ENCODE measurements at places on chromosomes 6 and 20.

DNA sequence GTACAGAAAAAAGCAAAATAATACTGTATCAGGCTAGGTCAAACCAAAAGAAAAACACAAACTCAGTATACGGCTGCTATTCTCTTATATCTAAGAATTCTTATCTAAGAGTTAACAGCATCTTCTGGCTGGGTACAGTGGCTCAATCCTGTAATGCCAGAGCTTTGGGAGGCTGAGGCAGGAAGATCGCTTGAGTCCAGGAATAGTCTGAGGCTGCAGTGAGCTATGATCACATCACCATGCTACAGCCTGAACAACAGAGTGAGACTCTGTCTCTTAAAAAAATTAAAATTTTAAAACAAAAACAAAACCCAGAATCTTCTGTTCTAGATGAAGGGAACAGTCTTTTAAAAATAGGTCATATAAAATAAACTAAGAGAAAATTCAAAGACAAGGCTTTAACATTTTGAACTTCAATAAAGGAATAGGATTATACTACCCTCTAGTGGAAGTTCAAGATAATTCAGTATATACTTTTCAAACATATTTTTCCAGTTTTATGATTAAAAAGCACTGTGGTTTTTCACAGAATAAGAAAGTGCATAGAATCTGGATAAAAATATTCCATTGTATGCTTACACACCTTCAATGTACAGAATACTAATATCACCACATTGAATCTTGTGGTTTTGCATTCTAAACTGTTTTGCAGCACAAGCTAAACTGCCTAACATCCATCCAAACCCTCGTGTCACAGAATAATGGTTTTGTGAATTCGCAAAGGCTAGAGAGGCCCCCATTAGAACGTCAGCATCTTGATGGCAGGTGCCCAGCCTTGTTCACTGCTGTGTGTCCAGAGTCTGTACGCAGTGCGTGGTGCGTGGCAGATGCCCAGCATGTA is 39.3 kb downstream of the DTNBP1 start:
- DNase-seq: no peak

DNA sequence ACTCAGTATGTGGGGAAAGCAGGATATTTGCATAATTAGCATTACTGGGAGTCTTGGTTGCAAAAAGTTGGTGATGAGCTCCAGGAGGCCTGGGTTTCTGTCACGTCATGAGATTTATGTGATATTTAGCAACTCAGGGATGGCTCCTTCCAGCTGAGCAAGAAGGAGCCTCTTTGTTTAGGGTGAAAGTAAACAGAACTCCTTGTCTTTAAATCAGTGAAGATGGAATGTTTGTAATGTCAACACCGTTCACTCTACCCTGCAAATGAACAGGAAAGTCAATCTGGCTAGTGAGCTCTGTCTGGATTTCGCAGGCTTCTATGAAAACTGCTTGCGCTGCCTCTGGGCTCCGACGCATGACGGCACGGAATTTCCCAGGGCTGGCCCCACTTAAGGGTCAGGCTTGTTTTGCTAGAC is 86.9 kb downstream of the PXDC1 start:
- no peak for DNase-seq

DNA sequence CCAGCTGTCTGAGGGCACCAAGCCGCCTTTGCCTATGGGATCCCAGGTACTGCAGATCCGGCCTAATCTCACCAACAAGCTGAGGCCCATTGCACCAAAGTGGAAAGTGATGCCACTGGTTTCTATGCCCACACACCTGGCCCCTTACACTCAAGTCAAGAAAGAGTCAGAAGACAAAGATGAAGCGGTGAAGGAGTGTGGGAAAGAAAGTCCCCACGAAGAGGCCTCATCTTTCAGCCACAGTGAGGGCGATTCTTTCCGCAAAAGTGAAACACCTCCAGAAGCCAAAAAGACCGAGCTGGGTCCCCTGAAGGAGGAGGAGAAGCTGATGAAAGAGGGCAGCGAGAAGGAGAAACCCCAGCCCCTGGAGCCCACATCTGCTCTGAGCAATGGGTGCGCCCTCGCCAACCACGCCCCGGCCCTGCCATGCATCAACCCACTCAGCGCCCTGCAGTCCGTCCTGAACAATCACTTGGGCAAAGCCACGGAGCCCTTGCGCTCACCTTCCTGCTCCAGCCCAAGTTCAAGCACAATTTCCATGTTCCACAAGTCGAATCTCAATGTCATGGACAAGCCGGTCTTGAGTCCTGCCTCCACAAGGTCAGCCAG is 283.0 kb downstream of the TSHZ2 start:
- no peak for DNase-seq

DNA sequence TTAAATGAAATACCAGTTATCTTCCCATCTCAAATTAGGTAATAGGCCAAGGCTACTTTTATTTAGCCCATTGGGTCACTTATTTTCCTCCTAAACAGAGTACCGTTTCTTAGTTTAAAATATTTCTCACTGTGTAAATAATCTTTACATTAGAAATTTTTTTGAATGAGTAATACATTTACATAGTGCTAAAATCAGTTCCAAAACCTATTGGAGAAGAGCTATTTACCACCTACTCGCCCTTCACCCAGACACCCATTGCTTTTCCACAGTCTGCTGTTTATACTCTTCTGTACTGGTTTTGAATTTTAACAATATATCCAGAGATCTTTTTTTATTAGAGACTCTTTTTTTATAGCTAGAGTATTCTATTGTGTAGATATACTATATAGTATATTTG is 36.9 kb downstream of the MCM8 start:
- DNase-seq: no peak

- no peak for DNase-seq
Measured at GRCh38 chr6:17045581-17046322, 56.1 kb upstream of the STMND1 start.

- no peak for DNase-seq
Measured at GRCh38 chr6:150739711-150740349, 125.7 kb upstream of the MTHFD1L start.

- DNase-seq: no peak
Measured at GRCh38 chr6:15500078-15500740, 162.6 kb downstream of the DTNBP1 start.

Measured in activated CD8-positive, alpha-beta memory T cell treated with anti-CD3 and anti-CD28 coated beads for 4 hours (primary cell).